ENCODE measurements at places on chromosomes 4 and X.

DNA sequence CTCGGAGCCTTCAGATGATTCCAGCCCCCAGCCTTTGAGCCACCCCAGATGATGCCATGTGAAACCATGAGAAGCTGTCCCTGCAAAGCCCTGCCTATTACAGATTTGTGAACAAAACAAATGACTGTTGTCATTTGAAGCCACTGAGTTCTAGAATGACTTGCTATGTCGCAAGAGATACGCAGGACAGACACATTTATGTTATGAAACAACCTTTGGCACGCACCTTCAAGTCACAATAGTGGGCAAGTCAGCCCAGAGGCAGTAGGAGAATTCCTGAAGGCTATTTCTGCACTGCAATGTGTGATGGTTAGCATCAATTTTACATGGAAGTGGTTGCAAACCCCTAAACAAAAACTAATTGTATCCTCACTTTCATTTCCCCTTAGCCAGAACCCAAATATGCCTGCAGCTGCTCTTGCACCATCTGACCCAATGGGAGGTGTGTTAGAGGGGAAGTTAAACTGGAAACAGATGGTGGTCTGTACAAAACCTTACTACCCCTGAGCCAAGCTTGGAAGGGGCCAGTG lies 174.4 kb upstream of the ATP6AP2 start:
- no peak for DNase-seq

GRCh38 chrX:2631743-2632532 lies 59.2 kb upstream of the CD99 start:
- DNase-seq: no peak

- no peak for DNase-seq
These were observed 39.8 kb upstream of the CLDN24 start for GRCh38 chr4:183362036-183362435.

DNA sequence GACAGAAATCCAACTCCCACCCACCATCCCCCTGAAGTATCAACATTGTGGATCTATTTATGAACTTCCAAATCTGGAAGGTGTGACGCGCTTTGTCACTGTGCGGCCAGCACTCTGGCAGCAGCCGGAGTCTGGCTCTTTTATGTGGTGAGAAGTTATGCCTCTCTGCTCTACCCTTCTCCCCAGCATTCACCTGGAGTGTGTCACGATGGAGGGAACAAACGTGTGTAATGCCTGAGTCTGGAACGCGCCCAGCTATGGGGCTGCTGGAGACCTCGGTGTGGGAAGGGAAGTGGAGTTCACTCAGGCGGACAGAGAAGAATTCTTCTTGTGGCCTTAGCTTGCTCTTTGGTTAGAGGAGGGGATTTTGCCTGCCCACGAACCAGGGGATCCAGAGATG lies 222.1 kb upstream of the RPL34 start:
- no peak for DNase-seq

DNA sequence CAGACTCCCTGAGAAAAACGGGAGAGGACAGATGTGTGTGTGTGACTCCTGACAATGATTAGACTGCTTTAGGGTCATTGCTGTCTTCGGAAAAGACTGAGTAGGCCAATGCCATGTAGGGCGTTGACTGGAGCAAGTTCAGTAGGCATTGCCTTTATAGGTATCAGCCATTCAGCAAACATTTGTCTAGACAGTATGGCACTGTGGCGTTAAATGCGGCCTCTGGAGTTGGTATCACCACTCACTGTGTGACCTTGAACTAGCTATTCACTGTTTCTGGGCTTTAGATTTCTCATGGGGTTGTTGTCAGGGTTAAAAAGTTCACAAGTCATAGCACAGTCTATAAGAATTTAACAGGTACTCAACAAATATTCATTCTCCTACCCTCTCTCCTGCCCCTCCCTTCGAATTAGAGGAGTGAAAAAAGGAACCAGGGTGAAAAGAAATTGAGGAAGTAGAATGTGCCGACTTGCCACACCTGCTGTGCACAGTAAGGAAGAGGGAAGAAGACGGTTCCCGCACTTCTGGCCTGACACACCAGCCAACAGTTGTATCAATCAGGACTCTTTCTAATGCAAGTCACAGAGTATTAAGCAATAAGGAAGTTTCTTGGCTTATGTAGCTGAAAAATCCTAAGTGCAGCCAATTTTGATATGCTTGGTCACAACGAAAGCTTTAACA lies 83.2 kb upstream of the PLAC8 start:
- DNase-seq: no peak

DNA sequence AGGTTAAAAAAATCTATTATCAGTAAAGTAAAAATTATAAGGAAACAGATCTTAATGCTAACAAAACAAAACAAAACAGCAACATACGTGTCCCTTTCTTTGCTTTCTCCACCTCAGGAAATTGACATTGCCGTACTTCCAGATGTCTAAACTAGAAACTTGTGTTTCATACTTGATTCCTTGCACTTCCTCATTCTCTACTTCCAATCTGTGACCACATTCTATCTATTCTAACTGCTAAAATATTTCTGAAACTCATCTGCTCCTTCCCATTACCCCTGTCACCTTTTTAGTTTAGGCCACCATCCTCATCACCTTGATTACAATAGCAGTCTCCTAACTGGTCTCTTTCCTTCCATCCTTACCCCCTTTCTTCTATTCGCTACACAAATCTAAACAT lies 22.5 kb upstream of the RPA4 start:
- no peak for DNase-seq

GRCh38 chrX:153592091-153592833 lies 6.7 kb downstream of the CCNQ start:
- no peak for DNase-seq

- no peak for DNase-seq
These were observed 94.3 kb upstream of the FAM47B start for GRCh38 chrX:34848281-34848680.

DNA sequence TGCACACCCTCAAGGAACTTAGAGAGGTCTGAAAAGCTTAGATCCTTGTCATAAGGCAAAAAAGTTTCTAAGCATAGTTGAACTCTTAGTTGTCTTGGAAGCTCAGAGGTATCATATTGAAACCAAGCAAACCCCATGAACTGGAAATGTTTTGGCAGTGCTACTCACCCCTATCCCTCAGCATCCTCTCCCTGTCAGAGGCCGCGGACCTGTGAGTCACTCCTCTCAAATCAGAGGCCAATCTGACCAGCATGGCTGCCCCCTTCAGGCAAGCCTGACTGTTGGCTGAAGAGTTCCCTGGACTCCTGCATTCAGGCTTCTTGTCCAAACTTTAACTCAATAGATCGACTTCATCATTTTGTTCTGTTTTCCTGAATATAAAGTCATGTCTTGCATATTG lies 69.4 kb downstream of the KCNIP4 start:
- DNase-seq: no peak

DNA sequence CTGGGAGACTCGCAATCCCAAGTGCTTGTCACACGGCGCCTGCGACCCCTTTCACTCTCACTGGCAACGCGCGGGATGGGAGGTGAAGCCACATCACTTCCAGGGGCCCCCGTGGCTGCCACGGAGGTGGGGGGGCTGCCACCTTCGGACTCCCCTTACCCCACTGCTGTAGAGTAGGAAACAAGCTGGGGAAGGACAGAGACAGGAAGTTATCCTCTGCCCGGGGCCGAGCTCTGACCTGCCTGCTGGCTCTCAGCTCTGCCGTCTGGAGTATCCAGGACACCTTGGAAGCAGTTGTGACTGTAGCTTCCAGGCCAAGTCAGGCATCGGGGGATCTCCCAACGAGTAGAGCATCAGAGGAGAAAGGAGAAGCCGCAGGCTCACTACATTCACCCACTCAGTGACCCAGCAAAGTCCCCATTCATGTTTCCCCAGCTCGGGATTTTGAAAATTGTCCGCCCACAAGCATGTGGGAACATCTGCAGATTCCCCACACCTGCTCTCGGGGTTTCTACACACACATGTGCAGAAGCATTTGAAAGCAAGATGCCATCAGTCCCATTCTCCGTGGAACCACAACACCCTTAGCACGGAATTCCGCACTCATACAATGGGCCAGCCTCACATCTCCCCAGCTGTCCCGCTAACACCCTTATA lies 10.8 kb downstream of the PDZD4 start:
- no peak for DNase-seq

DNA sequence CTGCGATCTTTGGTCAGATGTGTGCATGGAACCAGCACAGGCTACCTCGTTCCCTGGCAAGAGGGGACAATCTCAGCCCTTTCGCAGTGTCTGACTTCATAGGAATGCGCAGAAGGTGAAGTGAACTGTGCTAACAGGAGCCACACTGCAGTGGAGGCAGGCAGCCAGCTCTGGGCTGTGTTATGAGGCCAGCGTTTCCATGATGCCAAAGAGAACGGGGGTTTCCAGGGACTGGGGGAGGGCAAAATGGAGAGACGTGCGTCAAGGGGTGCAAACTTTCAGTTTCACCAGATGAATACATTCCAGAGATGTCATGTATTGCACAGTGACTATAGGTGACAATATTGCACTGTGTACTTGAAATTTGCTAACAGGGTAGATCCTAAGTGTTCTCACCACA lies 30.4 kb downstream of the CLDN34 start:
- DNase-seq: no peak

DNA sequence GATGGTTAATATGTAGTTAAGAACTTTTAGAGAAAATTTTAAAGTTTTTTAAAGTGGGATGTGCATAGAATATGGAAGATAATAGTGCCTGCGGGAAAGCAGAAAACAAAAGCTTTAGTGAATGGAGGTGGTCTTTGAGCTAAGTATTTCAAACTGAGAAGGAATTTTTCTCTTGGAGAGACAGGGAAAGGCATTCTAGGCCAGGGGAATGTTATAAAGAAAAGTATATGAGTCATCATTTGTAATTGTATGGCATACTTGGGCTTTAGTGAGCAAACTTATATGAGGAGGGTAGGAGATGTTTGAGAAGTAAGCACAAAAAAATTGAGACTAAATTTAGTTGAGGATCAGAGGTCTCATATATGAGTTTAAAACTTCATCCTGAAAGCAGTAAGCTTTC lies 467.0 kb downstream of the PPARGC1A start:
- DNase-seq: no peak

- DNase-seq: no peak
These were observed 80.5 kb downstream of the TBC1D9 start for GRCh38 chr4:140675599-140676231.

DNA sequence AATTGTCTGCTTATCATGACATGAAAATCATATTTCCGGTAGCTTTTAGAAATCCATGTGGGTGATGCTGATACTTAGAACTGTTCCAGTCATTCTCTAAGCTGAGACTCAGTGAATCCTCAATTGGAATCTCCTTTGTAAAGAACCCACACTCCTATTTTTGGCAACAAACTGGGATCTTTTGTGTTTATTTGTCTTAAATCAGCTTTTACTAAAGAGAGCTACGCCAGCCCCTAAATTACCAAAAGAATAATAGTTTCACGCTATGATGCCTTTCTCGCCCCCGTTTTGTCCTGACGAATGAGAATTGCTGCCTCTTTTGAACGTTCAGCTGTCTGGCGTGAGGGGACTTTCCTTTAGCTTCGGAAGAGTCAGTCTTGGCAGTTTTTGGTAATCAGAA lies 195.9 kb downstream of the SHOX start:
- DNase-seq: no peak

GRCh38 chr4:119005928-119006460 lies 117.3 kb downstream of the SYNPO2 start:
- no peak for DNase-seq

DNA sequence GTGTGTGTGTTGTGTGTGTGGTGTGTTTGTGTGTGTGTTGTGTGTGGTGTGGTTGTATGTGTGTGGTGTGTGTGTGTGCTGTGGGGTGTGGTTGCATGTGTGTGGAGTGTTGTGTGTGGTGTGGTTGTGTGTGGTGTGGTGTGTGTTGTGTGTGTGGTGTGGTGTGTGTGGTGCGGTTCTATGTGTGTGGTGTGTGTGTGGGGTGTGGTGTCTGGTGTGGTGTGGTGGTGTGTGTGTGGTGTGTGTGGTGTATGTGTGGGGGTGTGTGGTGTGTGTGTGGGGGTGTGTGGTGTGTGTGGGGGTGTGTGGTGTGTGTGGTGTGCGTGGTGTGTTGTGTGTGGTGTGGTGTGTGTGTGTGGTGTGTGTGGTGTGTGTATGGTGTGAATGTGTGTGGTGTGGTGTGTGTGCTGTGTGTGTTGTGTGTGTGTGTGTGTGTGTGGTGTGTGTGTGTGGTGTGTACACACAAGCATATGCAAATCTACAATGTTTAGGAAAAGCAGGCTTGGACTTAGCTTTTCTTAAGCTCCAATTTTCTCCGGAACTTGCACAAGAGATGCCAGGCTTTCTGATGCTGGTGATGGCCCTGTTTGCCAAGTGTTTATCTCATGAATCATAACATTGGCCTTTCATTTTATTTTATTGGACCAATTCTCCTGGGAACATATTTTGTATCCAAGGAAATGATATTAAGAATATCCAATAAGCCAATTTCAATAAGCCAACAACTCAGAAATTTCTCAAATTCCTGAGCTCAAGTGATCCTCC lies 148.7 kb downstream of the SPATA18 start:
- peak; percentile 72 for DNase-seq

GRCh38 chr4:127829014-127829413 lies 46.9 kb downstream of the HSPA4L start:
- no peak for DNase-seq

- DNase-seq: no peak
These were observed at the start of gene SLC49A3 for GRCh38 chr4:688854-689681. Gene SLC49A3 (minus strand): TSS chr4:689151. CDS start chr4:689127, 24 bp downstream.

GRCh38 chrX:39418254-39418704 lies 617.0 kb downstream of the MID1IP1 start:
- DNase-seq: no peak

DNA sequence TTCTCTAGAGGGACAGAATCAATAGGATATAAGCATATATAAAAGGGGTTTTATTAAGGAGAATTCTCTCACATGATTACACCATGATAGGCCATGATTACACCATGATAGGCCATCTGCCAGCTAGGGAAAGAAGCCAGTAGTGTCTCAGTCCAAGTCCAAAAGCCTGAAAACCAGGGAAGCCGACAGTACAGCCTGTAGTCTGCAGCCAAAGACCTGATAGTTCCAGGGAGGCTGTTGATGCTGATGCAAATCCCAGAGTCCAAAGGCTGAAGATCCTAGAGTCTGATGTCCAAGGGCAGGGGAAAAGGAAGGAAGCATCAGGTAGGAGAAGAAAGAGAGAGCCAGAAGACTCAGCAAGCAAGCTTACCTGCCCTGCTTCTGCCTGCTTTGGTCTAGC lies 411.3 kb upstream of the EMCN start:
- no peak for DNase-seq

DNA sequence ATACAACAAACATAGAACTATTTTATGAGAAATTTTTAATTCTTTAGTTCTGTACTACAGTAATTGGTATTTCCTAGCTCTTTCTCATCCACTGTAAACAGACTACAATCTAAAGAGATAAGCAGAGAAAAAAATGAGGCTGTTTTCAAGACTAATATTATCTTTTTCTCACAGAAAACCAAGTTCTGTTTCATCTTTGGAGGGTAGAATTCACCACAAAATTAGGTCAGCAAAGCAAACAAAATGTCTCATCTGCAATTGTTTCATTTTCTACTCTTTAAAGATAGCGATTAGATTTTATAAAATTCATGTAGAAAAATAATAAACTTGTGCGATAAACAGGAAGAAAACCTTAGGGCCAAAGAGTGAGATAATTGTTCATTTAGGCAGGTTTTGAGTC lies 10.8 kb downstream of the APOO start:
- no peak for DNase-seq

GRCh38 chr4:6910960-6911874 lies 1.6 kb downstream of the TBC1D14 start:
- DNase-seq: no peak

All from stromal cell of bone marrow (primary cell).